A549 treated with CORT108297 at 1 μM for 4 hours (cell line): ENCODE measurements at places on chromosomes 2 and 18. TPM values are rescaled to one million over a fixed set of nuclear protein-coding genes. Genes with fewer than 3 reads are reported as not detected.

VPS4B gene
- 19.5 to 24.4 TPM (median 20.8 TPM) in 5 replicates for total RNA-seq

NAT8 gene
- total RNA-seq: not detected in 5 replicates

FZD7 gene
- 5.2 to 7.5 TPM (median 7.0 TPM) in 5 replicates for total RNA-seq

CAPN14 gene
- total RNA-seq: 0.02 to 0.07 TPM (median 0.03 TPM) in 4 of 5 replicates, not detected in the other

TMEM17 gene
- 5.3 to 6.0 TPM (median 5.5 TPM) in 5 replicates for total RNA-seq

POTEC gene
- not detected in 5 replicates for total RNA-seq

ASB18 gene
- not detected in 5 replicates for total RNA-seq

FOXI3 gene
- 0.05 TPM in 1 of 5 replicates, not detected in the others for total RNA-seq

MRPL30 gene
- total RNA-seq: 31.6 to 70.5 TPM (median 32.1 TPM) in 5 replicates

MDH1B gene
- 1.3 to 2.3 TPM (median 1.6 TPM) in 5 replicates for total RNA-seq

CYP27C1 gene
- total RNA-seq: 3.8 to 4.9 TPM (median 4.5 TPM) in 5 replicates

PTPRN gene
- 1.1 to 1.9 TPM (median 1.6 TPM) in 5 replicates for total RNA-seq

PIGN gene
- total RNA-seq: 8.7 to 10.5 TPM (median 9.4 TPM) in 5 replicates

SH3YL1 gene
- total RNA-seq: 7.6 to 11.6 TPM (median 9.7 TPM) in 5 replicates

DPP10 gene
- total RNA-seq: not detected in 5 replicates

SNTG2 gene
- total RNA-seq: not detected in 5 replicates

B3GNT7 gene
- 1.6 to 2.1 TPM (median 1.9 TPM) in 5 replicates for total RNA-seq

ABI2 gene
- 43.5 to 64.5 TPM (median 61.4 TPM) in 5 replicates for total RNA-seq

BCL2 gene
- total RNA-seq: 0.41 to 0.74 TPM (median 0.57 TPM) in 5 replicates

INO80B gene
- 53.3 to 59.3 TPM (median 55.7 TPM) in 5 replicates for total RNA-seq

ACADL gene
- 0.03 to 0.08 TPM (median 0.07 TPM) in 3 of 5 replicates, not detected in the others for total RNA-seq

MC2R gene
- total RNA-seq: not detected in 5 replicates

FBXO15 gene
- total RNA-seq: 0.58 to 1.2 TPM (median 0.96 TPM) in 5 replicates

C2orf81 gene
- 2.5 to 4.0 TPM (median 3.3 TPM) in 5 replicates for total RNA-seq

ALPP gene
- total RNA-seq: 0.59 to 0.81 TPM (median 0.74 TPM) in 5 replicates
